ENCODE measurements at places on chromosomes 2 and 18.

GRCh38 chr2:215830304-215830703, 183.0 kb downstream of the MREG start:
- no peak for DNase-seq

- DNase-seq, result no peak
These were observed 369.3 kb upstream of the VRK2 start for GRCh38 chr2:57677296-57677695.

GRCh38 chr2:60335533-60336237, 217.8 kb downstream of the BCL11A start:
- no peak for DNase-seq

- DNase-seq, result no peak
These were observed 124.9 kb downstream of the XIRP2 start for GRCh38 chr2:167013227-167013626.

DNA sequence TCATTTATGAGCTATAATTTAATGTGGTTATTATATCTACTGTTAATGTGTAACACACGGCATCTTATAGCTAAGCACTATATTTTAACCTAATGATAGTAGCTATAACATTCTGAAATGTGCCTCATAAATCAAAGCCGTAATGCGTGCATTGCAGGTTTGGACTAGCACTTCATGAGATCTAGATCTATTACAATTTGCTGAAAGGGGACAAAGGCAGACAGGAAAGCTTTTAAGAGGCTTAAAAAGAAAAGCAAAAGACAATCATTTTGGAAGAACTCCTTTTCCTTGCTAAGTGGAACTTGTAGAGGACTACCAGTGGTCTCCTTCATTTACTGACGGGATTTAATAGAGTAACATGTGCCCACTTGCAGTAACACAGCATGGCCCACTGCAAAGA, 213.1 kb downstream of the NBAS start:
- DNase-seq, result no peak

All from GM12892 (cell line).